ENCODE measurements at places on chromosomes 3 and 15.

GRCh38 chr3:161371441-161372320, at the start of gene SPTSSB:
TSS of gene SPTSSB (minus strand) at chr3:161371517. CDS start at chr3:161346323, 25,194 bp downstream.
- peak; percentile 12 for DNase-seq

DNA sequence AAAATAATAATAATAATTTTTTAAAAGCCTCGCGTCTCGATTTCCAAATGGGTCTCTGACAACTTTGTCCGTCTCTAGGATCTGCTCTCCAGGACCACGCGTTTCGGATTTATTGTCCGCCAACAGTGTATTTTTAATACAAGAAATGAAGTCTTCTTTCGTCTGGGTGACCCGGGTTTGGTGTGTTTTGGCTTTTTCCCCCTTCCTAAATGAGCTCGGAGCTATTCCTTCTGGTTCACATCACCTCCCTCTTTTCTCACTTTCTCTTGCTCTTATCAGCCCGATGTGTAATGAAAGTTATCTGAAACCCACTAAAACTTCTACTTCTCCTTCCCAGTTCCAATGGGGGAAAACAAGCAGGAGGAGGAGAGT, 516.7 kb downstream of the MECOM start:
- no peak for DNase-seq

GRCh38 chr3:197975311-197975710, 15.3 kb downstream of the LMLN start:
- DNase-seq = no peak

DNA sequence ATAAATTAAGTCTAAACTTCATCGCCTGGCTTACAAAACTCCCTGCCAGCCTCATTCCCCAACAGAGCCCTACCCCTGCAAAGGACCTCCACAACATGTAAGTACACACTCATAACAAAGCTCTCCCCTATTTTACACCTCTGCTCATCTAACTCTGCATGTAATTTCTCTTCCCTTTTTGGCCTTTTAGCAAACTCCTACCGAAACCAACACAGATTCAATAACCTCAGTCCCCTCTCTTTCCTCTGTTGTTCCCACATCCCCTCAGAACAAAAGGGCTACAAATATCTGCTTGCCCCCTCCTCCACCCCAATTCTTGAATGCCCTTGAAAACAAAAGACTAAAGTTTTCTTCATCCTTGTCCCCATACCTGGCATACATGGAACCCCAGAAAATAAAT, 662 bp downstream of the UBL7 start:
- DNase-seq = no peak

- no peak for DNase-seq
Measured at GRCh38 chr3:187209491-187209890, 12.2 kb downstream of the RTP1 start.

DNA sequence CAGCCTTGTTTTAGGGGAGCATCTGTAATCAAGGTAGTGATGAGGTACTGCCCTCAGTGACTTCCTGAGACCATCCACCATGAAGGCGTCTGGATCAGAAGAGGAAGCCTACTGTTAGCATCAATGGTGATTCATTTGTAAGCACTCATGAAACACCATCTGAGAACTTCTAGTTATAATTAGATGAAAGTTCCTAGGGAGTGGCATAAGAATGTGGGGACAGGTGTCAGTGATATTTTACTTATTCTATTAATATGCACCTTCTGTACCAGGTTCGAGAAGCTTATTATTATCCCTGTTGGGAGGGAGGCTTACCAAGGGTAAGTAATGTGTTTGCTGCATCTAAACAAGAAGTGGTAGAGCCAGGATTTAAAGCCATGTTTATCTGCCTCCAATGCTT, 295.8 kb upstream of the TBL1XR1 start:
- no peak for DNase-seq

- no peak for DNase-seq
Measured at GRCh38 chr3:10408680-10409079, 87.8 kb upstream of the SEC13 start.

DNA sequence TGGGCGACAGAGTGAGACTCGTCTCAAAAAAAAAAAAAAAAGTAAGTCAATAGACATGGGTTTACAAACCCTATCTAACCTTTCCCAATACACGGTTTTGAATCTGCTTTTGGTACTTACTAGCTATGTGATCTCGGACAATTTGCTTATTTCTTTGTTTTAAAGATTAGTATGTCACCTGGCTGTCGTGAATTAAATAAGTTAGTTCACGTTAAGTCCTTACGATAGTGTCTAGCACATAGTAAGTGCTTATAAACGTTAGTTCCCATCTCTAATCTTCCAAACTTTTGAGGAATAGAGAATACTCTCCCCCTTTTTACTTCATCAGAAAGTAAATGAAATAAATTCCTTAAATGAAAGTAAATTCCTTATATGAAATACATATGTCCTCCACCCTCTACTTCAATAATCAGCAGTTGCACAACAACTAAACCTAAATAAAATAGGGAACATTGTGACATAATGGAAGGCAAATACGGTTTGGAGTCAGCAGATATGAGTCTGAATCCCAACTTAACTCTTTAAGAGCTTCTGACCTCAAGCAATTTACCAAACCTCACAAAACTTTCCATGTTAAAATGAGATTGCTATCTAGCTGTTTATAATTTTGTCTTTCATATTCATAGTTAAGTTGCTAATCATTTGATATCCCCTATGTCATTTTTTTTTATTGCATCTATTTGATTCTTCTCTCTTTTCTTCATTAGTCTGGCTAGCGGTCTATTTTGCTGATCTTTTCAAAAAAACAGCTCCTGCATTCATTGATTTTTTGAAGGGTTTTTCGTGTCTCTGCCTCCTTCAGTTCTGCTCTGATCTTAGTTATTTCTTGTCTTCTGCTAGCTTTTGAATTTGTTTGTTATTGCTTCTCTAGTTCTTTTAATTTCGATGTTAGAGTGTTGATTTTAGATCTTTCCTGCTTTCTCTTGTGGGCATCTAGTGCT, 134.6 kb downstream of the PEAK1 start:
- no peak for DNase-seq

GRCh38 chr3:107690522-107691138, 167.9 kb downstream of the BBX start:
- DNase-seq = no peak

DNA sequence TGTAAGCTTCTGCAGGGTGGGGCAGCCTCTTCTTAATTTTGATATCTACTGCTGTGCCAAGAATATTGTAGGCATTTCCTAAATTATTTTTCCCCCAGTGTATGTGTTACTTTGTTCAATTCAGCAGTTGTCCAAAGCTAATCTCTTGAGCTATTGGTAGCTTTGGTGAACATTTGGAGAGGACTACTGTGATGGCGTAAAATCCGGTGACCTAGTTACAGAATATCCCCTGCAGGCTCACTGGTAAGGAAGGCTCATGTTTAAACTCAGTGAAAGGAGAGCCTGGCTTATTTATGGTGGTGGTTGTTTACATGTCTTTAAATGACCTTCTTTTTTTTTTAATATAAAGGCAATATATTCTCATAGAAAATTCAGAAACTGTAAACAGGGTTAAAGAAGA, 105.6 kb downstream of the LPP start:
- DNase-seq = no peak

- no peak for DNase-seq
Measured at GRCh38 chr15:98953968-98954367, 53.6 kb downstream of the PGPEP1L start.

- no peak for DNase-seq
Measured at GRCh38 chr15:48396020-48396419, 64.8 kb downstream of the DUT start.

DNA sequence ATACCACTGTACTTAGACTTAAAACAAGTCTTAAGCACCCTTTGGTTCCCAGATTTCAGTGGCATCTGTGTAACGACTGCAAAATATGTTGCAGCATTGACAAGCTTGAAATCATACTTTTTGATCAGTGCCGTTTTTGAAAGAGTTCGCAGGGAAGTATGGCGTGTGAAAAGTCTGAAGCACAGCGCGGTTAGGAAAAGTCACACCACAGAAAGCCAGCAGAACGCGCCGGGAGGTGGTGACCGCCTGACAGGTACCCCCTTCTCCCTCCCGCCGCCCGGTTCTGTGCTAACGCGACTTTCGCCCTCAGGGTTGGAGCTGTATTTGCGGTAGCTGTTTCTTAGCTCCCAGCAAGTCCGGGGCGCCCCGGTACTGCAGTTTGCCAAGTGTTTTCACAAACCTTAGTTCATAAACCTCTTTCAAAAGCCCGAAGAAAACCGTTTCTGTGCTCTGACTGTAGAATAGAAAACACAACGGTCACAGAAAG, 481 bp upstream of the CRYBG3 start:
- DNase-seq = peak; percentile 3

DNA sequence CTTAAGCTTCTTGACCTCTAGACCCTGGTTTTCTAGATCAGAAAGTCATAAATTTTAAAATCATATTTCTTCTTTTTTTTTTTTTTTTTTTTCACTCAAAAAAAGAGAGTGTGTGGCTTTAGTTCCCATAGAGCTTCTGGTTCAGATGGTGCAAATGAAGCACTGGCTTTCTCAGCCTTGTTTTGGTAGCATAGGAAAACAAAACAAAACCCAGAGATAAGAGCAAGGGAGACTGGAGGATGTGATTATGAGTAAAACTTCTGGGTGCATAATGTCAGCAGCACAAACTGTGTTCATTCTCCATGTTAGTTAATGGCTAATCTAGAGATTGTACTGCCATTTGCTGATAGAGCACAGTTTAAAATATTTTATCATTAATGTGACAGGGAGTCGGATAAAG, 55.4 kb downstream of the RARB start:
- DNase-seq = no peak

DNA sequence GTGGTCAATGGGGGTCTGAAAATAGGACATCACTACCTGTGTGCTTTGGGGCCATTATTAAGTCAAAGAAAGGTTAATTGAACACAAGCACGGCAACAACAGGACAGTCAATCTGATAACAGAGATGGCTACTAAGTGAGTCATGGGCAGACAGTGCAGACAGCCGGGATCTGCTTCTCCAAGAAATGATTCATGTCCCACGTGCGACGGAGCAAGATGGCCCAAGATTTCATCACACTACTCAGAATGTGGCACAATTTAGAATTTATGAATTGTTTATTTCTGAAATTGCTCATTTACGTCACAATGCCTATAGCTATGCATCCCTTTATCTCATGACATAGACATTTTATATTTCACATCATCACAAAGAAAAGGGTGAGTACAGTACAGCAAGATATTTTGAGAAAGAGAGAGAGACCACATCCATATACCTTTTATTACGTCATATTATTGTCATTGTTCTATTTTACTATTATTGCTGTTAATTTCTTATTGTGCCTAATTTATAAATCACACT, 770.6 kb upstream of the NR2F2 start:
- no peak for DNase-seq

DNA sequence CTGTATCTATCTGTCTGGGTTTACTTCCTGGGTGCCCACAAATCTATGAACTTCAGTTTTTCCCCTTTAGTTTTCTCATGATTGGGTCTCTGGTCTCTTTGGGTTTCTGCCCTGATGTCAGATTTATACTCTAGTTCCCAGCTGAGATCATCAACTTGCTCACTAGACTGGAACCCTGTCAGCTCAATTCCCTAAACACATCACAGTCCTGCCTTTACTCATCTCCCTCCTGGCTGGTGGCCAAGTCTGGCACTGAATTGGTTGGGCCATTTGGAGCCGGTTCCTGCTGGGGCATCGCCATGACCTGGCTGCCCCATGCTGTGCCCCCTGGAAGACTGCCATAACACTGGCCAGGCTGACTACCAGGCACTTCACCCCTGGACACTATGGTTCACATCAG, 345.3 kb downstream of the CHST2 start:
- no peak for DNase-seq

DNA sequence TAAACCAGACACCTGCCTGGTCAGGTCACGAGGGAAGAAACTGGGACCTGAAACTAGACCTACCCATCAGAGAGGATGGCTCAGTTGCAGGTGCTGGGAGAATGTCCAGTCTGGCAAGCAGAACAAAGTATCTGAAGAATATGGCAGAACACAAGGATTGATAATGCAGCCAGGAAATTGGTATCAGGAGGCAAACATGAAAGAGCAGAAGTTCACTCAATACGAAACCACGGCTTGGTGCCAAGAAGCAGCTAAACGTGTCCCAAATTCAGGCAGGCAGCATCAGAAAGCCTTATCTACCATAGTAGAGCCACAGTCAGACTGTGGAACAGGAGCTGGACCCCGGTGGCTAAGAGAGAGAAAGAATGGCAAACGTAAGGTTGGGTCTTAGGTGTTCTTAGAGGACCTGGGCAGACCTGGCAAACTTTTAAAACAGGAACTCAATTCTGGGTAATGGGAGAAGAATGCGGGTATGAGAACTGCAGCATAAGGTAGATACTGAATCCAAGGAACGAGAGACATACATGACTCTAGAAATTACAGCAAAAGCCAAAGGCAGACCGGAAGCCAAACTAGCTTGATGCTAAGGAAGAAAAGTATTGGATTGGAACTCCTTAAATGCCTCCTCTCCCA, 169.0 kb upstream of the NECTIN3 start:
- no peak for DNase-seq

- DNase-seq = no peak
Measured at GRCh38 chr15:77418391-77418965, 1.4 kb downstream of the PEAK1 start.

- no peak for DNase-seq
Measured at GRCh38 chr3:47430606-47431005, 45.1 kb downstream of the SCAP start.

GRCh38 chr3:72634128-72634527, 214.1 kb downstream of the SHQ1 start:
- DNase-seq = no peak

DNA sequence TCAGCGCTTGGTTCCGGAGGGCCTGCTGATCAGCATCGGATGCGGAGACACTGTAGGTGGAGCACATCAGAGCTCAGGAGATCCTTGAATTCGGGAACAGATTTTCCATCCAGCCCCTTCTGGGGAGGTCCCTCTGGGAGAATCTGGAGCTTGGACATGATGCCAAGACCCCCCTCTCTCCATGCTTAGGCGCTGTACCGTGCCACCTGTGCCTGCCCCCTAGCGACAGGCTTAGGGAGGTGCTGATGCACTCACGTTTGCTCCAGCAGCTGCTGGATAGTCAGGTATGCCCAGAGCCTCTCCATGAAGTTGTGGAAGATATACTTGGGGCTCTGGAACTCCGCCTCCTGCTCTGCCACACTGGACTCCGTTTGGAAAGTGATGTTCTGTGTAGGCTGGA, 9.7 kb downstream of the ITIH4 start:
- peak; percentile 46 for DNase-seq

DNA sequence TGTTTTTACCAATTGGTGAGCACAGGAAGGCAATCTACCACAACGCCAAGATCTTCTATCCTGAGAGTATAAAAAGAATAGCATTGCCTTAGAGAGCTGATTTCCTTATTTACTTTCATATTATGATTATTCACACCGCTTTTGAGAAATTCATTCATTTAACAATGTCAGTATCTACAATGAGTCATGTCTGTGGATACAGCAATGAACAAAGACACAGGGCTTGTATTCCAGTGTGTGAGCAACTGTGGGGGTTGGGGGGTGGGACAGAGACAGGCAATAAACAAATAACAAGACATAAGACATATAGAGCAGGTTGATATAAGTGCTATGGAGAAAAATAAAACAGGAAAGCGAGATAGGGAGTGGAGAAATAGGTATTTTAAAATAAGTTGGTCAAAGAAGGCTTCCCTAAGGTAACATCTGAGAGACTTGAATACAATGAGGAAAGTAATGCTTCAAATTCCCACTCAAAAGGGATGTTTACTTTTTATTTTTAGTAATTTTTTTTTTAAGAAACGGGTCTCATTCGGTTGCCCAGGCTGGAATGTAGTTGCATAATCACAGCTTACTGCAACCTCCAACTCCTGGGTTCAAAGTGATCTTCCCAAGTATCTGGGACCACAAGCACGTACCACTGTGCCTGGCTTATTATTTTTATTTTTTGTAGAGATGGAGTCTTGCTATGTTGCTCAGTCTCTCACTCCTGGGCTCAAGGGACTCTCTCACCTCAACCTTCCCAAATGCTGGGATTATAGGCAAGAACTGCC, 45.7 kb downstream of the PGBD4 start:
- DNase-seq = no peak

- DNase-seq = no peak
Measured at GRCh38 chr15:80562033-80562432, 133.1 kb upstream of the ABHD17C start.

Measured in GM19239 (cell line).